ENCODE measurements at places on chromosomes 12 and 14.

- no peak for DNase-seq
Measured at GRCh38 chr12:66270613-66271012, 31.7 kb upstream of the HELB start.

GRCh38 chr12:115936997-115937916, 340.2 kb downstream of the MED13L start:
- DNase-seq = no peak

GRCh38 chr12:132729541-132730320, 19.1 kb downstream of the PGAM5 start:
- DNase-seq = no peak

GRCh38 chr12:45303945-45304344, 88.0 kb downstream of the ANO6 start:
- no peak for DNase-seq

- no peak for DNase-seq
Measured at GRCh38 chr12:53046655-53047220, 3.1 kb upstream of the TNS2 start.

GRCh38 chr12:16266085-16266484, 11.4 kb downstream of the SLC15A5 start:
- no peak for DNase-seq

DNA sequence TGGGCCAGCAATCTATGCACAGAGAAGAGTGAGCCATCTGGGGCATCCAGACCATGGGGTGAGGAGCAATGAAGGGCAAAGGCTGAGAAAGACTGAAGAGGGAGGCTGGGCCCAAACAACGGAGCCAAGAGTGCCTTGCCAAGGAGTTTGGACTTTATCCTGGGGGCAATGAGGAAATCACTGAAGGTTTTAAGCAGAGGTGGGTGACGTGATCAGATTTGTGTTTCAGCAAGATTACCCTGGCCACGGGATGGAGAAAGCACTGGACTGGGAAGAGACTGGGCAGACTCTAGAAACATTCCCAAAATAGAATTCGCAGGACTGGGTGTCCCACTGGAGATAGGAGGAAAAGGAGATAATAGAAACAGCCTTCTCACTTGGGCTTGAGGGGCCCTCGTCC, 65.3 kb downstream of the DPF3 start:
- DNase-seq = no peak

DNA sequence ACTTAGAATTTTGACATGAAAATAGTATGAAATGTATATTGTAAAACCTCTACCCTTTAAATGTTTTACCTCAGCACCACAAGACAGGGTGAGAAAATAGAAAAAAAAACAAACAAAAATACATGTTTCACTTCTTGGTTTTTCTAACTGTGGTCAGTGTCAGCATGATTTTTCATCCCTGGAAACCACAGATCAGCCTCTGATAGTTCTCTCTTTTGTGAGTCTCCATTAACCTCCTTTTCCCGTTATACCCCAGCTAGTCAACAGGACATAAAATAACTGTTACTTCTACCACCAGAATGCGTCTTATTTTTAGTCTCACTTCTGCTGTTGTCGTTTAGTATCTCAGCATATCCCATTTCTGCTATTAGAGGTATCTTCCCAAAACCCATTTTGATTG, 48.3 kb upstream of the KCNMB4 start:
- DNase-seq = no peak

GRCh38 chr12:18857656-18858055, 119.7 kb downstream of the CAPZA3 start:
- DNase-seq = no peak

DNA sequence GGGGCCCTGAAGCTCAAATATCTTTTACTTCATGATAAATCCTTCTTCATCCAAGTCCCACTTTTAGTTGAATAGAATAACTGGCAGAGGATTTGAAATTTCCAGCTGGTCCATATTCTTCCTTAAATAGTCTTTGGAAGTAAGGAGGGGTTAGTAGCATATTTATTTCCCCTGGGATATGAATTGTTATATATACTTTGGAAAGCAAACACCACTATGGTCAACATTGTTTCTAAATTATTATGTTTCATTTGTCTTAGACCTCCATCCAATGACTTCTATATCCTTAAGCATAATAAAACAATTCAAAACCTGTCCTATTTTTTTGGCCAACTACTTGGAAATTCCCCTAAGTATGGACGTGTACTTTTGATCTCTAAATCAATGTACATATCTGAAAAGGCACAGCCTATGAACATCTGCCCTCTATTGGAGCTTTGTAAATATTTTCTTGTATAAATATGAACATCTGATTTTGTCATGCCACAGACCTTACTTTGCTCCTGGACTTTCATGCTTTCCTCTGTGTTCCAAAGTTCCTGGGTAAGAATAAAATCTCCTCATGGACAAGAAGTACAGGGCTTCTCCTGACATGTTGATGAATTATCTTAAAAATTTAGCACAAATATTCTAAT, 1212.0 kb downstream of the GALC start:
- DNase-seq = no peak

DNA sequence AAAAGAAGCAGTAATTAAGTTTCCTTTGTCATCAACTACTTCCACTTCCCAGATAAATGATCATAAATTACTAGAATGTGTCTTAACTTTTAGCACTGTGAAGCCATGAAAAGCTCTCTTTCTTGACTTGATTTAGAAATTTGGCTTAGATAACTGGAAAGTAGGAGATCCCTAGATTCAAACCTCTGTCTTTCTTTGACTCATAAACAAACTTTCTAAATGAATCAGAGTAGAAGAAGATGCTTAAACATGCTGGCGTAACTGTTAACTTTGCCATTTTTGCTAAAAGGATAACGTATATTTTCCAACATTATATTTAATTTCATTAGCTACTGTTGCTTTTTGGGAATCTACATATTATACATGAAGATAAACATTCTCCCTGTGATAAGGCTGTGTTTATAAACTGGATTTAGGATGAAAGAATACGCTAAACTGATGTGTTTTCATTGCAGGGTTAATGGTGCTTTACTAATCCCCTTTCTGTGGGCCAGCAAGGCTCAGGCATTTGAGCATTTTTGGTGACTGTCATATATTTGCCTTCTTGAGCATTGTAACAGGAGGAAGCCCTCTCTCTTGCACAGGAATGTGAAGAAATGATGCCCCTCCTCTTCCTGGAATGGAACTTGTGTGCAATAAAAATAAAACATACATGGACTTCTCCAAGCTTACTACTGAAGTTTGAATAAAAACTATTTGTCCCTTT, 301.4 kb downstream of the BMP4 start:
- DNase-seq = no peak

- no peak for DNase-seq
Measured at GRCh38 chr14:23793532-23793931, 157.4 kb downstream of the DHRS2 start.

- no peak for DNase-seq
Measured at GRCh38 chr14:74619672-74620131, 7.7 kb upstream of the LTBP2 start.

GRCh38 chr12:19194963-19195362, 65.4 kb downstream of the PLEKHA5 start:
- no peak for DNase-seq

GRCh38 chr12:45310627-45310968, 94.7 kb downstream of the ANO6 start:
- no peak for DNase-seq

GRCh38 chr14:105415481-105416428, 3.9 kb upstream of the MTA1 start:
- no peak for DNase-seq

GRCh38 chr12:64635356-64635998, 25.2 kb downstream of the RASSF3 start:
- no peak for DNase-seq

GRCh38 chr14:84825481-84826251, 704.3 kb upstream of the FLRT2 start:
- DNase-seq = no peak

DNA sequence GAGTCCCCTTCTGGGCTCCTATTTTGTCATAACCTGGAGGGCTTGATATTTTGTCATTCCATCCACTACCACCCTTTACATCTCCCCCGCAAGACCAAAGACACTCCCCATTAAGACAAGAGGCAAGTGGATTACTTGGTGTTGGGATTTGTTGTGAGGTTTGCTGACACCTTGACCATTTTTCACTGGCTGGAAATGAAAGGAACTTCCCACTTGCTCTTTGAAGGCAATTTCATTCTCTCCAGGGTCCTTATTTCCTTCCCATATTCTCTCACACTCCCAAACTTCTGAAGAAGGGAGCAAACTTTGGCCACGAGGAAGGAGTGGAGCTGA, 14.9 kb downstream of the AGAP2 start:
- DNase-seq = no peak

- no peak for DNase-seq
Measured at GRCh38 chr14:36517242-36518030, 2.6 kb downstream of the NKX2-1 start.

DNA sequence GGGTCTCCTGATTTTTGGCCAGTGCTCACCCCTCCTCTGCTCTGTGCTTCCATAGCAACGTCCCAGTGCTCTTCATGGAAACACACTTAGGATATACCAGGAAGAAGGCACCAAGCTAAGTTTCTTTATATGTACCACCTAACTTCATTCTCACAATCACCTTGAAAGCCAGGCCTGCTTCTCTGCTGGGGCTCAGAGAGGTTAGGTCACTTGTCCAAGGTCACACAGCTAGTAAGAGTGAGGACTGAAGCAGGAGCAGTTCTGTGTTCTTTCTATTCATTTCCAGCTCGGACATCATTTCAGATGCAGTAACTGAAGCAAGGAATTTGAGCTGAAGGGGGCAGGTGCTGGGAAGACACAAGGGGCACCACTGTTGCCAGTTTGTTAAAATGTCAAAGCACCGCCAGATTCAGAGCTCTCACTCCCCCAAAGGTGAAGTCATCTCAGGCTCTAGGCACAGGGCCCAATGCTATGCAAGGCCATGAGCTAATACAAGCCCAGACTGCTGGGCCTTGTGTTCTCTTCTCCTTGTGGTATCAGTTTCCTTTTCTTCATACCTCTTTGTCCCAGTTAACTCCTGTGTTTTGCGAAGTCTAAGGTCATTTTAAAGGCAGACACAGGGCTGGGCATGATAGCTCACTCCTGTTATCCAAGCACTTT, 19.7 kb upstream of the YY1 start:
- no peak for DNase-seq

DNA sequence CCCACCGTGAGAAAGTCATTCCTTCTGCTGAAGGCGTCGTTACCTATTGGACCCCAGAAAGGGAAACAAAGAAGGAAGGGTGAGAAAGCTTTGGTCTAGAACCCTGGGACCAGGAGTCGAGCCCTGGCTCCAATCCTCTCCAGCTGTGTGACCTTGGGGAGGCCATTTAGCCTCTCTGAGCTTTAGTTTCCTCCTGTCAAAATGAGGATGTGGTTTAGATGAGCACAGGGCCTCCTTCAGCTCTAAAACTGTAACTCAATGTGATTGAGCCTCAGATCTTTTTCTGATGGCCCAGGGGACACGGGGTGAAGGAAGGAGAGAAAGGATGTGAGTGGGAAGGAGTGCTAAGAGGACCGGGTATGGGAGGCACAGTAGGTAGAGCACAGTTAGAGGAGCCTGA, 7.7 kb downstream of the JDP2 start:
- no peak for DNase-seq

DNA sequence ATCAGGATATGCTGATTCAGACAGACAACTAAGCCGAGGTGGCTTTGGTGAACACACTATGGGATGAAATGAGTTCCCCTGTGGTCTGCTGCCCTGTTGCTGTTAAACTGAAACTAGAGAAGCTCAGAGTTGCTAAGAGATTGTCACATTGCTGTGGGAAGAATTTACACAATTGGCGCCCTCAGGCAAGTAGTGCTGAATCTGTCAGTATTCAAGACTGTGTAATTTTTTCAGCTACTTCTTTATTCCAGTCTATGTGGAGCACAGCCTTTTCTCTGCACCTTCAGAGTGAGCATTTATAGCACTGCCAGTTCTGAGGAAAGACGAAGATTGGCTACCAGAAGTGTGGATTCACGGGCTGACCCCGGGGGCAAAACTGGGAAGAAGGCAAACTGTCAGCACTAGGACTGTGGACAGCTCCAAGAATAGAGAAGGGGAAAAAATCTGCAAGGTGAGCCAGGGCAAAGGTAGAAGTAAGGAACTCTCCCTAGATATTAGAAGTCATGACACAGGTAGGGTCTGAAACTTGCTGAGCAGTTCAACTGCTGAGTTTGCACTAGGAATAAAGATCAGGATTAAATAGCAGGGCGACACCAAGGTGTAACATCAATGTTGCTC, 218.8 kb upstream of the TMPO start:
- no peak for DNase-seq

DNA sequence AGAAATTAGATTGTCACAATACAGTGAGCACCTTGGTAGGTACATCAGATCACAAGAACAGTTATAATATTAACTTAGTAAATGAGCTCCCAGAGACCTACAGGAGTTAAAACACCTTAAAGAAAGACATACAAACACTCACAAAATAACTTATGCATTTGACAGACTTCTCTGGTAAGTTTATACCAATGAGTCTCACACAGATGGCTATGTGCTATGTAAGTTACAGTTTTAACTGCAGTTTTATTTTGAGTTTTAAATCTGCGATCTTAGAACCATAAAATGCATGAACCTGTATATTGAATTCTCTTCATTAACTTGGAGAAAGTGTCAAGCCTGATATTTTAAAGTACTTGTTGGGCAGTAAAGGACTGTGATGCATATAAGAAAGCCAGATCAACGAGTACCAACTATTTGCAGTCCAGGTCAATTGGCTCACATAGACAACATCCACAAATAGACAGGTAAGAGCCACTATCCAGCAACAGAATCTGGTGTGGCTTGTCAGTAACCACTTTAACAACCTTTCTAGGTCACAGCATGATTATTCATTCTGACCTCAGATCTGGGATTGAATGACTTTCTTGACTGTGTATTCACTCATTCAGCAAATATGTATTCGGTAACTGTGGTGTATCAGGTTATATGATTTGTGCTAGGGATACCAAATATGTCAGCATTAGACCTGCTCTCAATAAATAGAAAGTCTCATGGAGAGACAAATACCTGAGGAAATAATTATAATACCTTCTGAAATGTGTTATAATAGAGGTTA, 856.6 kb upstream of the MGAT4C start:
- DNase-seq = no peak

DNA sequence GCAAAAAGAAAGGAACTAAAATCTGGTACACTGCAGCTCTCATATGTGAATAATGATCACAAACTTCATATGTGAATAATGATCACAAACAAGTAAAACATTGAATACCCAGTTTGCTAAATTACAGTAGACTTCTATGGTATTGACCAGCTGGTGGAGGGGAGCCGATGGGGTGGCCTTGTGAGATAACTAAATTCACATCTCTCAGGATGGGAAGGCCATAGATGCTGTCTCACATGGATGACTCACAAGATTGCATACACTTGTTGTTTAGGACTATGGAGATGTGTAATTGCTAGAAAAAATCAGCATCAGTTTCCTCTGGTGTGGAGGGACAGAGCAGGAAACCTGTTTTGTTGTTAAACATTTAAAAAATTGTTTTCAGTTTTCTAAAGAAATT, 49.2 kb downstream of the ACACB start:
- no peak for DNase-seq

DNA sequence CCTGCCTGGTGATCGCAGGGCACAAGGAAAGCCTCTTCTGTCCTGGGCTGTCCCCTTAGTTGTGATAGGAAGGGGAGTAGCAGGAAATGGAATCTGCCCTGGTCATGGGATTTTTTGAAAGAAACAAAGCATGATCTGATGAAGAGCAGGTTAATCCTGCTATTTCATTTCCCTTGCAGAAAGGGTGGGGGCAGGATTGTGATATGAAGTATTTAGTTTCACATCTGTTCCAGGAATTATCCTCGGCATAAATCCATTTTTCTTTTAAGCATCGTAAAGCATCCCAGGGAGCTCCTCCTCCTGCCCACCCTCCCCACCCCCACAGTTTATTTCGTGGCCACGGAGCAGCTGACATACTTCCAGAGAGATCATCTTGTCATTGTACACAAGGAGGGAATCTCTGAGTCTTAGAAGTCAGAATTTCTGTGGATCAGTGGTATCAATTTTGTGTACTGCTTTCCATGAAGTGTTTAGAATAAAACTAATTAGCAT, 53.1 kb downstream of the TGFB3 start:
- no peak for DNase-seq
